CD8-positive, alpha-beta memory T cell (primary cell): ENCODE measurements at places on chromosomes 12 and 14. TPM values are rescaled to one million over a fixed set of nuclear protein-coding genes. Genes with fewer than 3 reads are reported as not detected.

Gene SHMT2
- total RNA-seq = 349 TPM

Gene SLCO1B3
- total RNA-seq = not detected

Gene GUCY2C
- total RNA-seq = not detected

Gene AGAP2
- total RNA-seq = 31.7 TPM

Gene TMEM30B
- 1.7 TPM for total RNA-seq

Gene GPR84
- 0.16 TPM for total RNA-seq

Gene HIGD1C
- not detected for total RNA-seq

Gene RNF212B
- total RNA-seq = not detected

Gene GNB3
- 0.48 TPM for total RNA-seq

Gene CLEC2A
- not detected for total RNA-seq

Gene OR4K13
- total RNA-seq = not detected

Gene CHGA
- total RNA-seq = not detected

Gene TBX5
- total RNA-seq = not detected

Gene MOAP1
- 17.4 TPM for total RNA-seq

Gene AKAP3
- total RNA-seq = 2.8 TPM

Gene VWF
- 0.02 TPM for total RNA-seq

Gene DBX2
- not detected for total RNA-seq

Gene RTL1
- not detected for total RNA-seq

Gene DLGAP5
- 36.0 TPM for total RNA-seq

Gene PPP4R4
- 1.2 TPM for total RNA-seq

Gene KRT2
- total RNA-seq = not detected

Gene SH2B3
- total RNA-seq = 48.9 TPM

Gene SMCO2
- not detected for total RNA-seq

Gene LGR5
- not detected for total RNA-seq

Gene SSPN
- total RNA-seq = not detected

Gene FZD10
- total RNA-seq = not detected

Gene SLC2A3
- 105 TPM for total RNA-seq

Gene TMTC1
- not detected for total RNA-seq

Gene DAO
- not detected for total RNA-seq

Gene KCNC2
- not detected for total RNA-seq

Gene TESPA1
- total RNA-seq = 77.3 TPM

Gene DAZAP2
- total RNA-seq = 100 TPM

Gene ZC2HC1C
- 0.81 TPM for total RNA-seq

Gene CLEC7A
- 0.68 TPM for total RNA-seq

Gene SLC5A8
- not detected for total RNA-seq

Gene CATSPERB
- total RNA-seq = 1.1 TPM

Gene DENR
- total RNA-seq = 78.8 TPM

Gene RNASE7
- total RNA-seq = not detected

Gene THTPA
- total RNA-seq = 13.4 TPM

Gene IQSEC3
- 0.88 TPM for total RNA-seq

Gene TGM1
- 3.2 TPM for total RNA-seq

Gene BDKRB1
- total RNA-seq = not detected

Gene L3HYPDH
- 10.1 TPM for total RNA-seq

Gene TAS2R8
- not detected for total RNA-seq

Gene BMAL2
- total RNA-seq = 22.4 TPM

Gene TAS2R10
- total RNA-seq = 0.28 TPM

Gene AHNAK2
- not detected for total RNA-seq
